Stimulated activated CD4-positive, alpha-beta T cell treated with anti-CD3 and anti-CD28 coated beads, TNF-alpha, amount 100 ng/mL, for 48 hours (primary cell): ENCODE measurements at places on chromosomes 5 and 9.

DNA sequence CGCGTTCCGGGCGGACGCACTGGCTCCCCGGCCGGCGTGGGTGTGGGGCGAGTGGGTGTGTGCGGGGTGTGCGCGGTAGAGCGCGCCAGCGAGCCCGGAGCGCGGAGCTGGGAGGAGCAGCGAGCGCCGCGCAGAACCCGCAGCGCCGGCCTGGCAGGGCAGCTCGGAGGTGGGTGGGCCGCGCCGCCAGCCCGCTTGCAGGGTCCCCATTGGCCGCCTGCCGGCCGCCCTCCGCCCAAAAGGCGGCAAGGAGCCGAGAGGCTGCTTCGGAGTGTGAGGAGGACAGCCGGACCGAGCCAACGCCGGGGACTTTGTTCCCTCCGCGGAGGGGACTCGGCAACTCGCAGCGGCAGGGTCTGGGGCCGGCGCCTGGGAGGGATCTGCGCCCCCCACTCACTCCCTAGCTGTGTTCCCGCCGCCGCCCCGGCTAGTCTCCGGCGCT lies at the start of gene DAPK1:
Gene DAPK1 (plus strand): TSS at position 264 of the 442 bp plus-strand sequence. CDS start 1,211 bp downstream, outside the sequence.
- no peak for DNase-seq

DNA sequence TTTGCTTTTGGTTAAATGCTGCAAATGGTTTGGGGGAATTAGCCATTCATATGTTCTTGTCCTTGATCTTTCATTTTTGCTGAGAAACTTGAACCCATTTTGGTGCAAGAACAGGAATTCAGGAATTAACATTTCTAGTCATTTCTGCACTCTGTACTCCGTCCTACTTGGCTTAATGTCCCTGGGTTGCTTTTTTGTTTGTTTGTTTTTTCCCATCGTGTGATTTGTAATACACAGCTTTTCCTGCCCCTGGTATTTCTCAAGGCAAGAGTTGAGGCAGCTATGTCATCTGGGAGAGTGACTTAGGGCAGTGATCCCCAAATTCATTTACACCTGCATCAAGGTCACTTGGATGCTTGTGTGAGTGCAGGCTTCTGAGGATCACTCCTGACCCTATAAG lies 71.3 kb downstream of the IQGAP2 start:
- DNase-seq: no peak

- no peak for DNase-seq
Observed at GRCh38 chr9:106947106-106947900, 84.3 kb downstream of the ZNF462 start.

GRCh38 chr9:505741-506059 lies 291.0 kb downstream of the DOCK8 start:
- DNase-seq: no peak

GRCh38 chr9:116286297-116286696 lies 132.7 kb downstream of the PAPPA start:
- DNase-seq: no peak

DNA sequence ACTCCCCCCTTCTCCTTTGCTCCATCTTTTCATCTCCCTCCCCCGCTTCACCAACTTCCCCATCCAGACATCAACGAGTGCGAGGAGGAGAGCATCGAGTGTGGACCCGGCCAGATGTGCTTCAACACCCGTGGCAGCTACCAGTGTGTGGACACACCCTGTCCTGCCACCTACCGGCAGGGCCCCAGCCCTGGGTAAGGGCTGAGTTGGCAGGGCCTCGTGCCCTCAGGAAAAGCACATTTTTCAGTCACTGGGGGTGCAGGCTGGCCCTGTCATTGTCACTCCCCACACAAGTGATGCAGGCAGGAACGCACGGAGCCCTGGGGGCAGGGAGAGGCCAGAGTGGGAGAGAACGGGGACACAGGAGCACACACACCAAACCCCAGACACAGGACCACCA lies 12.4 kb upstream of the ASS1 start:
- DNase-seq: no peak

DNA sequence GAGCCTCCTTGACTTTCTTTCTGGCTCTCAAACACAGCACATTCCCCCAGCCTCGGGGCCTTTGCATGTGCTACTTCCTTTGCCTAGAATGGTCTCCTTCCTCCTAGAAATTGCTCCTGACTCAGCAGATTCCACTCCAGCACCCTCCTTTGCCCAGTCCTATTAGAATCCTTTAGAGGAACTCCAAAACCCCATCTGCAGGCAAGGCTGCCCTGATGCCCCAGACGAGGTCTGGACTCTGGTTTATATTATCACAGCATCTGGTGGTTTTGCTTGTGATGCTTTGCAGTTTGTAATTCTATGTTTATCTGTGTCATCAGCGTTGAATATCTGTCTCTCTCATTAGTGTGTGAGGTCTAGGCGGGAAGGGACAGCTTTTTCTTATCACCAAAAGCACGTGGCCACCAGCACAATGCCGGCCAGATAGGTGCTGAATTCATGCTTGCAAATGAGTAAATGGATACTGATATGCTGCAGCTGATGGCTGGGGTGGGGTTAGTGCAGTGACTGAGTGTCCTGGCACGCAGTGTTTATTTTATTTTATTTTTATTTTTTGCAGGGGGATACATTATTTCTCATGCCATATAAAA lies 30.0 kb upstream of the ANKH start:
- DNase-seq: no peak

- DNase-seq: no peak
Observed at GRCh38 chr9:83307066-83307724, 231.0 kb downstream of the FRMD3 start.

GRCh38 chr5:2895876-2896275 lies 144.4 kb upstream of the IRX2 start:
- DNase-seq: no peak

- DNase-seq: no peak
Observed at GRCh38 chr5:72470826-72471225, 36.4 kb downstream of the ZNF366 start.

GRCh38 chr9:95091601-95092261 lies 225.8 kb downstream of the FANCC start:
- no peak for DNase-seq

DNA sequence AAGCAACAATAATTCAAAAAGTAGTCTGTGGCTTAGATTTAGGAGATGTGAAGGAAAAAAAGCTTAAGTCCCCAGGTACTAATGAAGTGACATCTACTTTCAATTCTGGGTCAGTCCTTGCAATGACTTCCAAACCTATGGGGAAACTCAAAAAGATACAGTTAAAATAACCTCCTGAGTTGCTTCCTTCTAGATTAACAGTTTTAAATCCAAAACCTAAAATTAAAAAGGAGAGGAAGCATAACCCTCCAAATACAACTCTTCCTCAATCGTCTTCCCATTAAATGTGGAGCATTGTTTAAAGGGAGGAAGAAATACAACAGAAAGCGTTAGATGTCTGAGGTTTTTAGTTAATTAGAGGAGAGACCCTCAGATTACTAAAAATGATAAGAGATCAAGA lies 75.7 kb downstream of the AGTPBP1 start:
- DNase-seq: no peak

- DNase-seq: no peak
Observed at GRCh38 chr5:19923742-19924141, 64.3 kb downstream of the CDH18 start.

GRCh38 chr5:81249240-81249639 lies 16.1 kb downstream of the CKMT2 start:
- DNase-seq: no peak

DNA sequence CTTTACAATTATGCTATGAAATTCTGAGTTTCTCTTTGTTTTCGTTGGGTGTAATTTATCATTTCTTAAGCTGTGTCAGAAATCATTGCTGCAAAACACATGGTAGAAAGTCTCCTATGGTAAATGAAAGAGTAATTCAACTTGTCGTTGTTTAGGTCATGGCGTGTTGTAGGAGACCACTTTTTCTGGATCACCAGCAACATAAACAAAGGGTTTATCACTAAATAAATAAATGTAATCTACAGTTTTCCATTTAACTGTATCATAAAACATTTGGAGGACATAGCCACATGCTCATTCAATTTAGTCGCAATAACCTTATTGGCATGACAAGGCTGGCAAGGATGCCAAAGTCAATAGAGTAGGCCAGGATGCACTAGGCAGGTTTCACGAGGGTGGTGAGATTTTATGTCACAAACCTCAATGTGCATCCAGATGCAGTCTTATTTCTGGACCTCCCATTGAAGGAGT lies 154.4 kb upstream of the ERCC6L2 start:
- no peak for DNase-seq

DNA sequence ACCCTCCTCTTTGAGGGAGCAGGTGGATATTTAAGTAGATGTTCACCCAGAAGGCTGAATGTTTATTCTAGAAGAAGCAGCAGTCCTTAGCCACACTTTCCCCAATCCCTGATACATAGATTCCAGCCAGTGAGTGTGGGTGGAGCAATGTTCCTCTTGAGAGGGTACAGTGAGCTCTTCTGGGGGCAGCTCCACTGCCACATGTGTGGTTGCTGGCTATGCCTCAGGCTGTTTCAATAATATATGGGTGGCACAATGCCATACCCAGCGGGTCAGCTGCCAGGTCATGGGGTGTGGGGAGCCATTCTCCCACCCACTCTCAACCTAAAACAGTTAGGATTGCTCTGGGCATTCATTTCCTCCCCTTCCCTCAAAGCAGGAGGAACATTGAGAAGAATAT lies 61.6 kb upstream of the DAB2 start:
- no peak for DNase-seq

GRCh38 chr9:34554211-34555001 lies 31.6 kb upstream of the ENHO start:
- DNase-seq: no peak
